Smooth muscle cell of the pulmonary artery (primary cell): ENCODE measurements at places on chromosomes 12 and 14. TPM values are rescaled to one million over a fixed set of nuclear protein-coding genes. Genes with fewer than 3 reads are reported as not detected.

Gene PMCH
- total RNA-seq: 0.30 and 0.39 TPM in 2 replicates

Gene BIN2
- total RNA-seq: not detected in 2 replicates

Gene PRB2
- total RNA-seq: not detected in 2 replicates

Gene SOCS2
- total RNA-seq: 18.1 and 46.5 TPM in 2 replicates

Gene LBHD2
- total RNA-seq: not detected in 2 replicates

Gene P2RX7
- total RNA-seq: 0.46 and 1.3 TPM in 2 replicates

Gene GZMH
- not detected in 2 replicates for total RNA-seq

Gene PARP11
- total RNA-seq: 4.7 and 6.4 TPM in 2 replicates

Gene PLXNC1
- 1.7 and 4.8 TPM in 2 replicates for total RNA-seq

Gene TAS2R50
- 2.9 and 6.5 TPM in 2 replicates for total RNA-seq

Gene HSPB8
- 29.7 and 33.8 TPM in 2 replicates for total RNA-seq

Gene C12orf50
- total RNA-seq: not detected in 2 replicates

Gene PTPRR
- total RNA-seq: 0.78 and 0.92 TPM in 2 replicates
